ENCODE measurements at places on chromosomes 2 and 18.

DNA sequence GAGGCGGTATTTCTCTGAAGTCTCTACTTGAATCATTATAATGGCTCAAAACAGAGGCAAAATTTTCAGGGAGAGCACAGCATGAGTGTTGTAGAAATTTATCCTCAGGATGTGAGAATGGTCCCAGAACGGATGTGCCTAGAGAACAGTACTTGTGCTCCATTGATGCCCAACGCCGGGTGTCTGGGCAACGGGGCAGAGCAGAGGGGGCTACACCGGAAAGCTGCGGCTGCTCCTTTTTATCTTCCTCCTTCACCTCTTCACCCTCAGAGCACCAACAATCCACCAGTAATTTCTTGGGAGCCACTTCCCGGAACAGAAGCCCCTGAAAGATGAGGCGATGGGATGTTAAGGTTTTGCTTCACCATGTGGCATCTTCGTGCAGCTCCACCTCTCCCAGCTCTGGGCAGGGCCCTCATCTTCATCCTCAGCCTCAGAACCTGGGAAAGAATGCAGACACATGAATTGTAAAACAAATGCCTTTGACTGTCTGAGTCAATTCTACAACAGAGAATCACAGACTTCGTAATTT lies 71.5 kb downstream of the PTGR3 start:
- no peak for DNase-seq

GRCh38 chr2:220148471-220149248 lies 521.2 kb downstream of the SLC4A3 start:
- DNase-seq: no peak

- no peak for DNase-seq
Observed at GRCh38 chr2:191538334-191538903, 139.5 kb upstream of the NABP1 start.

DNA sequence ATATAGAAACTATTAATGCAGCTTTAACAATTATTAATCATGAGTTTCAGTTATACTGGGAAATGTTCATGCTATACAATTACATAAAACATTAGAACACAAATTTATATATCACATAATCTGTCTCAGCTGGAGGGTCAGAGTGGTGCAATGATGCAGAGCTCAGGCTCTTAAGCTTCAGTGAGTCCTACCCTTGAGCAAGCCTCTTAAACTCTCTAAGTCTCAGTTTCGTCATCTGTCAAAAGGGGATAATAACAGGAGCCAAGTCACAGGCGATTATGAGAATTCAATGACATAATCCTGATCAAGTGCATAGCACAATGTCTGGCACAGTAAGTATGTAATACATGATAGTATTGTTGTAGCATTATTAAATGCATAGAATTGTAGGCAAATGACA lies 46.0 kb downstream of the LAMA1 start:
- DNase-seq: no peak

GRCh38 chr2:127174136-127174535 lies 46.0 kb downstream of the CYP27C1 start:
- DNase-seq: peak; percentile 45

GRCh38 chr2:45177870-45178269 lies 168.6 kb upstream of the SIX2 start:
- DNase-seq: peak; percentile 94

DNA sequence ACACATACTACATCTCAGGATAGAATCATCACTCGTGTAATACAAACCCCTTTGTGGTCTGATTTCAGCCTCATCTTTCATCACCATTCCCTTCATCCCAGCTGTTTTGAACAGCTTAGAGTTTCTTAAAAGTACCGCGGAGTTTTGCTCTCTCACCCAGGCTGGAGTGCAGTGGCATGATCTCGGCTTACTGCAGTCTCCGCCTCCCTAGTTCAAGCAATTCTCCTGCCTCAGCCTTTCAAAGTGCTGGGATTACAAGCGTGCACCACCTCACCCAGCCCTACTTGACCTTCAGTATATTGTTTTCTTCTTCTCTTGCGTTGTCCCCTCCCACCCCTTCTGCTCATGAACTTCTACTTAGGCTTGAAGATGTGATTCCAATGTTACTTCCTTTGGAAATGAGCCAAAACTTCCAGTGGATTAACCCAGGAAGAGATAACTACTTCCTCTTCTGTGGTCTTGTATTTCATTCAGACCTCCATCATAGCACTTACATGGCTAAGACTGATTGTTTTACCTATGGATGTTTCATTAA lies 15.8 kb downstream of the ERLEC1 start:
- DNase-seq: peak; percentile 11

- no peak for DNase-seq
Observed at GRCh38 chr2:10322973-10323372, 20.3 kb downstream of the HPCAL1 start.

DNA sequence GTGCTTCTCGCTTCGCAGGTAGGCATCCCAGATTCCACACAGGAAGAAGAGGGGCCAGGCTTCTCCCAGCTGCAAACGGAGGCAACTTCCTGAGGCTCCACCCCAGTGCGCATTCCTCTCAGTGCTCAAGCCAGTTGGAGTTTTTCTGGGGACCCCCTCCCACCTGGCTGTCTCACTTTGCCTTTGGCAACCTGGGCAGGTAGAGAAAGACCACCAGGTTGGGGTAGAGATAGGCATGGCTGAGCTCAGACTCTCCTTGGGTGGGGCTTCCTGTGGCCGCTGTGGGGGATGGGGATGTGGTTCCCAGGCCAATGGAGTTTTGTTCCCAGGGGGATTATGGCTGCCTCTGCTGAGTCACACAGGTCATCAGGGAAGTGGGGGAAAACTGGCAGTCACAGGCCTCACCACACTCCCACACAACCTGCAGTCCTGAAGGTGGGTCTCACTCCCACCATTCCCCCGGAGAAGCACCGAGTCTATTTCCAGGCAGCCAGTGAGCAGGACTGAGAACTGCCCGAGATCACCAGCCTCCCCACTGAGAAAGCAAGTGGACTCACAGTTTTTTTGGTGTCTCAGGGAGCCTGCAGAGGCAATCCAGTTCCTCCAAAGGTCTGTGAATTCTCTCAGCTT lies 38.1 kb downstream of the SLC39A10 start:
- no peak for DNase-seq

DNA sequence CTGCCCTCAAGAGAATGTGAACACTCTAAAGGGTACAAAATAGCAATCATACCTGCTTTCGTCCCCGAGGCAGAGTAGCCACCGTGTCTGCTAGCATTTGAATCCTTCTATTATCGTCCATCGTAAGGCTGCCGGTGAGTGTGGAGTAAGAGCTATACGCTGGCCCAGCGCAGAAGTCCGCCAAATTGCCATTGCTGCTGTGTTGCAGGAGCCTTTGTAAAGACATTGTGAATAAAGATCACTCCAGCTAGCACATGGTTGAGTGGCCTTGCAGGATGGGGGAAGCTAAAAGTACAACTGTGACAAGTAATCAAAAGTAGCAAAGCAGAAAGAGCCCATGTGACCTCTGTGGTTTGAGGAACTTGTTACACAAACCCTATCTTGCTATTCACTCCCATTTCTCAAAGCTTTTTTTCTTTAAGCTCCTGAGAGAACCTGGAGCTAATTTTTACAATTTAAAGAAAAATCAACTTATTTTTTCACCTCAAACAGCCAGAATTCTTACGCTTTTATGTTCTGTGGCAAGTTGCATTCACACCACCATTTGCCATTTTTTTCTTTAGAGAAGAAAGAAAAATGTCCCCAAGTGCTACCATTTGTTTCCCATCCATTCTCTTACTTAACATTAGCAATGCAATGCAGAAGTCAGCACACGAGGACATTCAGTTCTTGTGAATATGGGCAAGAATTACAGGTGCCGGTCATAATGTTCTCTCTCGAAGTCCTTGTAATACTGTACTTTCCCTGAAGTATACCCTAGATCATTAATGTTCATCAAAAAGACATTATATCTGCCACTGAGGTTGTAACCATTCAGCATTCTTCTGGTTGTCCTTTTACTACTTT lies at the start of gene CYTIP:
CYTIP (minus strand) TSS at position 295 of the 846 bp plus-strand sequence; CDS start at position 226, 69 bp downstream.
- DNase-seq: no peak

- DNase-seq: no peak
Observed at GRCh38 chr2:157789933-157790511, 86.1 kb downstream of the ACVR1 start.

GRCh38 chr2:42117923-42118753 lies 51.0 kb upstream of the EML4 start:
- peak; percentile 78 for DNase-seq

GRCh38 chr2:187917535-187917934 lies 363.3 kb upstream of the TFPI start:
- peak; percentile 35 for DNase-seq

GRCh38 chr18:62571648-62572047 lies 48.8 kb downstream of the ZCCHC2 start:
- DNase-seq: no peak

DNA sequence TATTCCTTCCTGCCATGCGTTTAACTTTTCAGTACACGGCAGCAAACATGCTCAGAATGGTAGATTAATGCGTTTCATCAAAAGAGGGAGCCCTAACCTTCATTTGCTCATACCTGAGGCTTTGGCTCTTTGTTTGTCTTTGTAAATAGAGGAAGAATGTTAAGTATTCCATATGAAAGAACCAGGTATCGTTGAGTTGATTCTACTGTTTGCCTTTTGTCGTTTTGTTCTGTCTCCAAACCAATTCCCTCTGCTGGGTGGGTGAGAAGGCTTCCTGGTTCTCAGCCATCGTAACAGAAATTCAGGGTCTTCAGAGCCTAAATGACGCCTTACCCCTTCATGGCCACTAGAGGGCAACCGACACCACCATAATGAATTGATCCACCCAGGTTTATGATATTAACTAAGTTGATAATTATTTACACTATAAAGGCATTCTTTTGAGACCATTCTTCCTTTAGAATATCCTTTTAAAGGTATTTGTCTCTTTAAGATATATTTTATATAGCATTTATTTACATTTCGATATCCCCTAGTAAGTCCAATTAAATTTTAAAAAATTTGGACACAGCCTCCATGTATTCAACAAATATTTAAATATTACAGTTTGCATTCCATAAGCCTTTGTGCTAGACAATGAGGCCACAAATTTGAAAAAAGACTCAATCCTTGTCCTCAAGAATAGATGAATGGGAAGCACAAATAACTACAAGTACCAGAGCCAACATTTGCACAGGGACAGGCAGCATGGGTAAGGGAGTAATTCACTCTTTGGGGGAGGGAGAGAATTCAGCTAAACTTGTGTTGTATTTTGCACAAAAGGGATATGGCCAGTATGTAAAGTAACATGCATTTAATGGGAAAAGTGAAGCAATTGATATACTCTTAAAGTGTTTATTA lies 48.1 kb downstream of the TIMM21 start:
- DNase-seq: peak; percentile 53

DNA sequence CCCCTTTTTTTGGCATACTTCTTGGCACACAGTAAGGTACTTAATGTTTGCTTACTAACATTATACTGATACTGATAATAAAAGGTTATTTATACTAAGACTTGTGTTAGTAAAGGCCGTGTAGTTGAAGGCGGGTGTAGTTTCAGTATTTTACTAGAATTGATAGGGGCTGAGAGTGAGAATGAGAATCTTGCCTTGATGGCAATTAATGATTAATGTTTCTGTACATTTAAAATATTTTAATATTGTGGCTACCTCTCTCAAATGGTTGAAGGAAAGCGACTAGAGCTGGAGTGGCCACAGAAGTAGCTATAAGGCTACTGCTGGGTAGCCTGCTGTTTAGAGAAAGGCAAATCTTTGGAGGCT lies 29.3 kb downstream of the PELI1 start:
- DNase-seq: no peak

GRCh38 chr2:74498500-74499266 lies 720 bp downstream of the LBX2 start:
- no peak for DNase-seq

- DNase-seq: no peak
Observed at GRCh38 chr18:5388896-5389295, 93.4 kb upstream of the ZBTB14 start.

DNA sequence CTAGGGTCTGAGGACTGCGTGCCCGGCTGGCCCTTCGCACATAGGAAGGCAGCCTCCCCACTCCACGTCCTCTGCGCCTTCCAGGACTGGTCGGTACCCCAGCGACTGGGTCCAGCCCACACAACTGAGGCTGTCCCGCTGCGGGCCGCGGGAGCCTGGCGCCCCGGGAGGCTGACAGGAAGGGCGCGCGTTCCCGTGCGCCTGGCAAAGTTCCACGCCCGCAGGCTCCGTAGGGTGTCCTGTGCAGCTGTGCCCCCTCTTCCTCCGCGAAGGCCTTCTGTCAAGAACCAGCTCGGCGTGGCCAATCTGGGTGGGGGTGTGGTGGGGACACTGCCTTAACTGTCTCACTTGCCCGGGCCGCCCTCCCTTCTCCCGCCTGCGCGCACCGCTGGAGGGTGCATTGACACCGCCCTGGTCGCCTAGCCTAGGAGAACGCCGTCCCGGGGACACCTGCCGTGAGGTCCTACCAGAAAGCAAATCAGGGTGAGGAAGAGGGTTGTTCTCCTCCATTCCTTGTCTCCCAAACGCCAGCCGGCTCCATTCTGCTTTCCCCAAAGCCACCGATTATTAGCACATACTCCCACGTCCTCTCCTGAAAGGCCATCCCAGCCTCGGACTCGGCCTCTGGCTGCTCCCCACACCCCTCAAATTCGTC lies 618 bp upstream of the LYPD1 start:
- peak; percentile 11 for DNase-seq

- peak; percentile 20 for DNase-seq
Observed at GRCh38 chr2:79860228-79861058, 347.6 kb downstream of the CTNNA2 start.

DNA sequence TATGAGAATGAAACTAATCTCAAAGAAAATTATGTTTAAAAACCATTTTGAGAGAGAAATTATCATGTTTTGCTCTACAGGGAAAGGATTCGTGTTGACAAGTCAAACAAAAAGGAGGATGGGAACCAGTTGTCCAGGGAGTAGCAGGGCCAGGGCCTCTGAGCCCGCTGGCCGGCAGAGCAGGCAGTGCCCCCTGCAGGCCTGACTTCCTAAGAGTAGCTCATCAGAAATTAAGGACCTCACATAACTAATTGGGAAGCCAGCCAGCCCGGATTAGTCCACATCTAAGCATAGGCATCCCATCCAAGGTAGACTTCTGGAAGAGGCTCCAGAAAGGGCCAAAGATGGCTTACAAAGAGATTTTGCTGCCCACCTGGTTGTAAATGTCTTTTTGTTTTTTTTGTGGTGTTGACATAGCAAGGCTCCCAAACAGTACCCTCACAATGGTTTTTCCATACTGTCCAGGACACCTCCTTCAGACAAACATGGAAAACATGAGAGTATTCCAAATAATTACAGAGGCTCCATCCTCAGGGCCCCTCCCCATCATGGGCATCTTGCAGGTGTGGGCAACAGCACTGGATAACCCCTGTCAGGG lies 241.2 kb upstream of the TANK start:
- peak; percentile 50 for DNase-seq

DNA sequence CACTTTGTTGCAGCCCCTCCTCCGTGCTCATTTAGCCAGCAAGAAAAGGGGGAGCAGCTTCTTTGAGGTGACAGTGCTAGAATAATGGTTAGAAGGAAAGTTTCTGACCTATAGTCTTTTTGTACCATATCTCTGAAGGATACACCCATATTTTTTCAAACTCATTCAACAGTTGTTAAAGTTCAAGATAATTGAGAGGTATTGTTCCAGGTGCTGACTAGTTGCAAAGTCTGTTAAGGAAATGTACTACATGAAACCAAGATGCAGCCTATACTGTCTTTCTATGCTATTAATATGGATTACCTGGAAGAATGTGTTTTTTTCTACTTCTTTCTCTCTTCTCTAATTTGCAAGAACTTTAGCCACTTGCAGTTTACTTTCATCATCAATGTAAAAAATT lies 495.0 kb downstream of the PARD3B start:
- DNase-seq: no peak

Data from fibroblast of skin of abdomen (primary cell).